H9 (cell line): ENCODE measurements at places on chromosomes 16 and 17.

DNA sequence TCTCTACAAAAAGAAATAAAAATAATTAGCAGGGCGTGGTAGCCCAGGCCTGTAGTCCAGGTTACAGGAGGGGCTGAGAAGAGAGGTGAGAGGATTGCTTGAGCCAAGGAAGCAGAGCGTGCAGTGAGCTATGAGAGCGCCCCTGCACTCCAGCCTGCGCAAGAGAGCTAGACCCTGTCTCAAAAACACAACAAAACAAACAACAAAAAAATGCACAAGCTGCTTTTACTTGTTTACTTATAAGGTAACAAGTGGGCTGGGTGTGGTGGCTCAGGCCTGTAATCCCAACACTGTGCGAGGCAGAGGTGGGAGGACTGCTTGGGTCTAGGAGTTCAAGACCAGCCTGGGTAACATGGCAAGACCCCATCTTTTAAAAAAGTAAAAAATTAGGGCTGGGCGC, 1.7 kb downstream of the CYTH1 start:
- no peak for DNase-seq

DNA sequence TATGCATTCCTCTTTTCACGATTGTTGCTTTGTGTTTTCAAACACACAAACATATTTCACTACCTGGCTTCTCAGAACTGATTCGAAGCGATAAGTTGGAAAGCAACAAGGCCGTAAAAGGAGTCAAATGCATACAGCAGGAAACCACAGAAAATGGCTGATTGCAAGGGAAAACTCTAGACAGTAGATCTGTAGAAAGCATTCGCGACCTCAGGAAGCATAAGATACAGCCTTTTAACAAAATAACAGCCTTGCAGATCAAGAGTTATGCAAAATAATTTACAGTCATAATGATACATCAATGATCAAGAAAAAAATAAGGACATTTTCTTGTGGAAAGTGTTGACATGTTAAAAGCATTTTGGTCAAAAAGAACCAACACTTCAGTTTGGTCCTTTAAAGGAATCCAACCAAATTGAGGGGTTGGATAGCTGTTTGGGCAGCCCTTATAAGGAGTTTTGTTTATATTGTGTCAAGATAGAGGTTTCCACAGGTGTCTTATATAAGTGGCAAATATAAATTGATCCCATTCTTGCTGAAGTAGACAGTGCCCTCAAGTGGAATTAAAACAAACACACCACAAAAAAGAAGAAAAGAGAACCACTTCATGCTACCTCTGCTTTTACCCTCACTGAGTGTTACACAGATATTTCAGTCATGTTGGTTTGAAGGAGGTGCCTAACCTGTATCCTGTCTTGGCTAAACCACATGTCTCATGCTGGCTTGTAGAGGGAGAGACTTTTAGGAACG, 5.5 kb downstream of the CYLD start:
- DNase-seq, result no peak

DNA sequence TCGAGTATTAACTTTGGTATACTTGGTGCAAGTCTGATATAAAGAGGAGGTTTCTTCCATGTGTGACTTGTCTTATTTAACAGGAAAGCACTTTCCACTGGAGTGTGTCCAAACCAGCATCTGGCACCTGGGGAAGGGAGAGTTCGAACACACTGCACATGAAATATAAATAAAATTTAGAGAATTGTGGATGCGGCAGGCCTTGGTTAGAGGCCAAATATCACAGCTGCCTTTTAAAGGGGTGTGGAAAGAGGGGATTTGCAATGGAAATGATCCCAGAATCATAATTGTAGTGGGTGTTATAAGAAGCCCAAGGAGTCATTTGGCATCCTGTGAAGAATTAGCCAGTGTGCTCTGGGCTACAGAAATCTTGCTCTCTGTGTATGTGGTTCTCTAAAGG, 4.3 kb upstream of the NXN start:
- no peak for DNase-seq

- DNase-seq, result no peak
These were observed 101.9 kb downstream of the LITAF start for GRCh38 chr16:11484691-11485258.

- no peak for DNase-seq
These were observed 244.0 kb downstream of the CPPED1 start for GRCh38 chr16:12559714-12560113.

GRCh38 chr17:1154704-1155103, 25.1 kb downstream of the ABR start:
- no peak for DNase-seq

- no peak for DNase-seq
These were observed 206.8 kb upstream of the SDK2 start for GRCh38 chr17:73851091-73851490.

- DNase-seq, result peak; percentile 64
These were observed 87.8 kb downstream of the SMG6 start for GRCh38 chr17:2215616-2216364.

GRCh38 chr17:53740312-53740711, 82.4 kb upstream of the KIF2B start:
- DNase-seq, result no peak
